ENCODE measurements at places on chromosomes 2 and 18. TPM values are rescaled to one million over a fixed set of nuclear protein-coding genes. Genes with fewer than 3 reads are reported as not detected.

Gene SLC4A5
- total RNA-seq: 1.2 TPM

Gene ING5
- total RNA-seq: 29.5 TPM

Gene CRYBA2
- total RNA-seq: not detected

Gene RAMP1
- total RNA-seq: 233 TPM

Gene CYS1
- total RNA-seq: 16.9 TPM

Gene RESP18
- total RNA-seq: not detected

Gene AKAIN1
- not detected for total RNA-seq

Gene ZAP70
- total RNA-seq: 3.5 TPM

Gene MCEE
- 23.3 TPM for total RNA-seq

Gene ASB18
- not detected for total RNA-seq

Gene SFTPB
- 119 TPM for total RNA-seq

Gene THSD7B
- total RNA-seq: under 0.01 TPM

Gene CABYR
- 3.3 TPM for total RNA-seq

Gene SPC25
- not detected for total RNA-seq

Gene AMER3
- 0.06 TPM for total RNA-seq

Gene LYPD6
- 1.0 TPM for total RNA-seq

Gene GCG
- total RNA-seq: not detected

Gene FAM237A
- total RNA-seq: not detected

Gene DAW1
- not detected for total RNA-seq

Gene ARHGEF4
- total RNA-seq: 48.8 TPM

Gene DUSP2
- 5.5 TPM for total RNA-seq

Gene REG1A
- not detected for total RNA-seq

Gene UGT1A10
- total RNA-seq: not detected

Gene OTOF
- total RNA-seq: 0.42 TPM

Gene ANO7
- total RNA-seq: 0.32 TPM

Gene KHK
- 1.2 TPM for total RNA-seq

Gene IL1RN
- 4.1 TPM for total RNA-seq

Gene RAB17
- total RNA-seq: 0.84 TPM

Gene CHRND
- not detected for total RNA-seq

Gene PXDN
- total RNA-seq: 81.6 TPM

Gene CDCA7
- total RNA-seq: 1.7 TPM

Data from esophagus muscularis mucosa (tissue), 4 donors.